Stimulated activated CD8-positive, alpha-beta memory T cell treated with anti-CD3 and anti-CD28 coated beads, Interleukin-4, amount 100 ng/mL, for 1 hour (primary cell): ENCODE measurements at places on chromosomes 3 and 15.

GRCh38 chr15:52378746-52379394 lies 83.3 kb upstream of the MYO5C start:
- no peak for DNase-seq

- DNase-seq = no peak
Measured at GRCh38 chr3:114389156-114389555, 95.3 kb downstream of the TIGIT start.

DNA sequence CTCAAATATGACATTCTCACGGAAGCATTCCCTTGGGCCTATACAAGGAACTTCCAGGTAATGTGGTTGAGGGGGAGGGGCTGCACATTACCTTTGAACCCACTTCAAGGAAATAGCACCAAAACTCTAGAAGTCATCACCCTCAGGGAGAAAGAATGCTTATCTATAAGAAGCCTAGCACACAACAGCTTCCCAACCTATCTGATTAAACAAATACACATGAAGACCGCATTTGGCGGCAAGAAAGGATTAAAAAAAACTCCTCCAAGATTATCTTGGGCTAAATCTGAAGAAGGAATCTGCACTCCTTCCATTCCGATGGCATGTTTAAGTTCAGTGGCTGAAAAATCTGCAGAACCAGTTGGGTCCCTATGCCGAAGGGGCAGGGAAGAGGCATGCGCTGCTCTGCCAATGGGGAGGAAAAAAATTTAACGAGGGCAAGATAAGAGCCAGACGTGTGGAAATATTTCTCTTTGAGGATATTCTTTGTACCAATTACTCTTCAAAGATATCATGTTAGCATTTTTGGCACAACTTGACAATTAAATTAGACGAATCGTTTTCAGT lies 82.0 kb upstream of the WNT5A start:
- no peak for DNase-seq

DNA sequence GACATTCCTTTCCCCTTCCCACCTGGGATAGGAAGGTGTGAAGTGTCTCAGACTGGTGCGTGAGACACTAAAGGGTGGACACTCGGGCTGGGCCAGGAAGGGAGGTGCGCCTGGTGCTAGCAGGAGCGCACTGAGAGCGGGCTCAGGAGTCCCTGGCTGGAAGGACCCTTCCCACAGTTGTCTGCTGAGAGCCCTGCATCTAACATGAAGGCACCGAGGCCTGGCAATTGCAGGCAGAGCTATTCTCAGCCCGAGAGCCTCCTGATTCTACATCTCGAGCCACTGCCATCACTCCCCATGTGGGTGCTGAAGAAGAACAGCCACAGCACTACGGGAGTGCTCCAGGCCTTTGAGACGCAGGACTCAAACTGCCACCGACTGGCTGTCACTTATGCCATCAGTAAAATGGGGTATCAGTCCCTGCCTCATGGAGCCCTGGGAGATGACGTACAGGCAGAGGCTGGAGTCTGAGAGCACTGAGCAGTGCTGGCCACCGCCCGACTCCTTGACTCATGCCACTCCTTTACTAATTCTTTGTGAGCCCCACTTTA lies 159.4 kb downstream of the KLF13 start:
- DNase-seq = no peak

DNA sequence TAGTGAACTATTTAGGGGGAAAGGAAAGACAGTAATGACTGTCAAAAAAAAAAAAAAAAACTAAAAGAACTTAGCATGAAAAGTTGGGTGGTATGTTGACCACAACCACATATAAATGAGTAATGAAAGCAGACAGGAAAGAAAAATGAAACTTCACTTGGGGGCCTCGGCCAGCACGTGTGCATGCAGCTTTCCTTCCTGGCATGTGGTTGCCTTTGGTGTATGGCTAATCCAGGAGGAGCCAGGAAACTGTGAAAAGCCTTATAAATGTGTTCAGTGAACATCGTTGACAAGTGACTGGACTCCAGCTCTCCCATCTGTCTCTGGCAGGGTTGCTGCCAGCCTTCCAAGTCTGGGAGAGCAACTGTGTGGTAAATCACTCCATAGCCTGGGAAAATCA lies 195.1 kb downstream of the DTWD1 start:
- DNase-seq = no peak
